ENCODE measurements at places on chromosomes 7 and 10.

- DNase-seq = no peak
Measured at GRCh38 chr10:12869427-12869826, 132.1 kb downstream of the CCDC3 start.

GRCh38 chr7:104895522-104896236 is 118.3 kb upstream of the KMT2E start:
- DNase-seq = no peak

- DNase-seq = no peak
Measured at GRCh38 chr10:31120961-31121685, 89.5 kb upstream of the ZNF438 start.

- no peak for DNase-seq
Measured at GRCh38 chr10:123269017-123269552, 114.9 kb downstream of the BUB3 start.

- DNase-seq = no peak
Measured at GRCh38 chr7:46143421-46143820, 222.3 kb upstream of the IGFBP3 start.

- no peak for DNase-seq
Measured at GRCh38 chr10:132507409-132507955, 30.1 kb upstream of the INPP5A start.

DNA sequence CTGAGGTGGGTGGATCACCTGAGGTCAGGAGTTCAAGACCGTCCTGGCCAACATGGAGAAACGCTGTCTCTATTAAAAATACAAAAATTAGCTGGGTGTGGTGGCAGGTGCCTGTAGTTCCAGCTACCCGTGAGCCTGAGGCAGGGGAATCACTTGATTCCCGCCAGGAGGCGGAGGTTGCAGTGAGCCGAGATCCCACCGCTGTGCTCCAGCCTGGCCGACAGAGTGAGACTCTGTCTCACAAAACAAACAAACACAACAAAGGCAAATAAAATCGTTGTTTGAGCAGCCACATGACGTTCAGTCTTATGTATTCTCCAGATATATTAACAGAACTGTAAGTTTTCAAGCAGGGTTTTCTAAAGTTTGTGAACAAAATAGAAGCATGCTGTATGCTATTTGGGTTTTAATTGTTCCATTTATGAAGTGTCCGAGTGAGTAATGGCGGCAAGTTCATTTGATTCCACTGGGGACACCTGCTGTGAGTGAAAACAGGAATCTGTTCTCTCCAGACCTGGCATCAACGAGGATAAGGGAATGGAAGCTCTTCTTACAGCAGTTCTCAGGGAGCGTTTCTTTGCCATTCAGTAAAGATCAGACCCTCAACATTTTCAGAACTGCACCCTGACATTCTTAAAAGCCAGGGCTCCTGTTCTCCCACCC is 122.5 kb upstream of the PITRM1 start:
- DNase-seq = no peak

- DNase-seq = no peak
Measured at GRCh38 chr10:33876584-33877400, 542.3 kb upstream of the NRP1 start.

DNA sequence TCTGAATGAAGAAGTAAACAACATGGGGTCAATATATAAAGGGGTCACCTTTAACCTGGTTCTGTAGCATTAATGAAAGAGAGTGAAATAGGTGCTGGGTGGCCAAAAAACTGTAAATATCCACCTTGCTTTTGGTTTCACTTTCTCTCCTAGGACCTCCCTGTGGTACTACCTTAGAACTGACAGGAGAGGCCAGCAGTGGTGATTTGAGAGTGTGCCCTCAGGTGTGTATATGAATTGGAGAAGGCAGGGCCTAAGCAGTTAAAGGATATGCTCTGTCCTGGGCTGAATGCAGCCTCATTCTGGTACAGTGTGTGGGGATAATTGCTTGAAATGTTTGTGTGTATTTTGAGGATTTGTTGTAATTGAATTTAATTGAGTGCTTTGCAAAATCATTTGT is 62.0 kb downstream of the BBS9 start:
- no peak for DNase-seq

DNA sequence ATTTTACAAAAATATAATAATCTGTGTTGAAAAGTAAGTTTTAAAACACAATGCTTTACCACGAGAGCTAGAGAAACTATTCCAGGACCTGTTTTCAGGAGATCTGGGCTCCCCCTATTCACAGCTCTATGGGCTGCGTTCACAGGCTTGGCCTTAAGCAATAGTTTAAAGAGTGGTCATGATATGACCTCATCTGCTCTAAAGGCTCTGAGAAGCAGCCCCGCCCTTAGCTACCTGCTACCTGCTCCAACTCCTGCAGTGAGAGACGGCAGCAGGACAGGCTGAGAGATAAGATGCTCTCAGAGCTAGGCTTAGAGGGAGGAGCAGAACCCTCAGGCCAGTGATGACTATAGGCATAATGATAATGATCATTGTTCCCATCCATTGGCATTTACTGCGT is 12.6 kb downstream of the ALOX5 start:
- DNase-seq = no peak

DNA sequence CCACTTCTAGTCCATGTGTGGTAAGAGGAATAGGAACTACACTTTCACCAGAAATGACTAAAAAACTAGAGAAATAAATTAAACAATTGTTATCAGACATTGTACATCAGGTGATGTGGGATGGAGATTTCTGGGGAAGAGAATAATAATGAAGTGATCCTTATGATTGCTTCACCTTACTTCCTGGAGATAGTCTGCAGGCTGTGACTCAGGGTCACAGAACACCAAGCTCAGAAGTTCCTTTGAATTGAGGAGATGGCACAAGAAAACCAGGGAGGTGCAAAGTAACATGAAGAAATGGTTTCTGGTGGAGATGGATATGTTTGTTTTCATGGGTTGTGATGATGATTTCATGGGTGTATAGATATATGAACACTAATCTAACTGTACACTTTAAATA is 44.5 kb downstream of the ZWINT start:
- DNase-seq = no peak

GRCh38 chr10:21452203-21452602 is 73.3 kb downstream of the SKIDA1 start:
- DNase-seq = no peak

GRCh38 chr10:25026463-25026862 is 10.1 kb downstream of the THNSL1 start:
- DNase-seq = no peak

DNA sequence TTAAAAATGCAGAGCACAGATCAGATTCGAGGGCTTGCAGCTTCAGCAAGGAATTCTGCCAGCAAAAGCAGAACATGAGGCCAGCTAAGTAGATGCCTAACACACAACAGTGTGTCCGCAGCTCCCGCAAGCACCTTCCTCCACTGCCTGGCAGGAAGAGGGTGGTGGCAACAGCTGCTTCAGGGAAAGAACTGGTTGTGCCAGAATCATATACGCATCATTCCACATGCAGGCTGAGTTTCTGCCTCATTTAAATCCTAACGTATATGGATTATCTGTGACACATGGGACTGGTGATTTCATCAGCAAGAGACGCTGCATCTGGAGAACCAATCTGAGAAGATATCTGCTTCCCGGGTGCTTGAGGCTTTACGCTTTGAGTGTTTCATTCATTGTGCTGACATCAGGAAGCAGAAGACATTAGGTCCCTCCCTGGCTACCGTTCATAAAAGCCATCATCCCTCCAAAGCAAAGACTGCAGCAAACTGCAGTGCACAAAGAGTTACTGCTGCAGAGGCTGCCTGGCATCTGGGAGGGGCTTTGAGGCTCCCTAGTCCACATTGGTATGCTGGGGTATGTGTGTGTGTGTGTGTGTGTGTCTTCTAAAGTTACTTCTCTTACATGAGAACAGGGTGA is 78.8 kb downstream of the FAM13C start:
- no peak for DNase-seq

GRCh38 chr10:11354823-11355222 is 256.6 kb downstream of the USP6NL start:
- DNase-seq = no peak

DNA sequence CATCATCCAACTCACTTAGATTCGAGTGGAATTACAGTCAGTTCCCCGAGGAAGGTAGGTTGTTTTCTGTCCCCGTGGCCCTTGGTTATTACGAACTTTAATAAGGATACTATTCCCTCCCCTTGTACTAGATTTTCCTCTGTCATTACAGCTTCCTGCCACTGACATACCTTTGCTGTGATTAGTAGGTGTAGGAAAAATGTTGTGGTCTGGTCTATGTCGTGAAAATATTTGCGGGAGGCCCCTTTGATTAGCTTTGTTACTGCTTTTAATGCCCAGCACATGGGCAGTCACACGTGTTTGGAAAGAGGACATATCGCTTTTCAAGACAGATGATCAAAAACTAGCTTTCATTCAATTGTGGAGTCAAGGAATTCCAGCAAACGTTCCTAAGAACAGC is 92.2 kb downstream of the GATA3 start:
- DNase-seq = no peak

DNA sequence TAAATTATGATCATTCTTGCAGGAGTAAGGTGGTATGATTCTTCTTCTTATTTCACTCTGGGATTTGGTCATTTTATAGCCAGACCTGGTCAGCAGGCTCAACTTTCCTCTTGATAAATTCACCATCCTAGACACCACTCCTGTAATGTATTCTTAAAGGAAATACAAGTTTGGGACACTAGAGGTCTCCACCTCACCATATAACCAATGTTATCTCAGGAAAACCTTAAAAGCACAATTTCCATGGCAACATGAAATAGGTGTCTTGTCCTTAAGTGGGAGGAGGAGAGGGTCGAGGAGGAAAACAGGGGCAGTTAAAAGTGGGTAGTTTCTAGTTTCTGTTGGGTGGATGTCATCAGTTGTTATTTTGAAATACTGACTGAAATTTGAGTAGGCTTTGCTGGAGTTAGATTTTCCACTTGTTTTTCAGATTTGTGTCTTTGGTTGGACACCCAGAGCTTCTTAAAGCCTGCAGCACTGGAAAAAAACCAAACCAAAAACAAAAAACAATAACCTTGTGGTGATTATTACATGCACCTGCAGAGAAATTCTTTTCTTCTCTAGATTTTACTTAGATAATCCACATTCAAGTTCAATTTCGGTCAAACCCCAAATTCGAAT is 163.1 kb downstream of the PRKCQ start:
- no peak for DNase-seq

DNA sequence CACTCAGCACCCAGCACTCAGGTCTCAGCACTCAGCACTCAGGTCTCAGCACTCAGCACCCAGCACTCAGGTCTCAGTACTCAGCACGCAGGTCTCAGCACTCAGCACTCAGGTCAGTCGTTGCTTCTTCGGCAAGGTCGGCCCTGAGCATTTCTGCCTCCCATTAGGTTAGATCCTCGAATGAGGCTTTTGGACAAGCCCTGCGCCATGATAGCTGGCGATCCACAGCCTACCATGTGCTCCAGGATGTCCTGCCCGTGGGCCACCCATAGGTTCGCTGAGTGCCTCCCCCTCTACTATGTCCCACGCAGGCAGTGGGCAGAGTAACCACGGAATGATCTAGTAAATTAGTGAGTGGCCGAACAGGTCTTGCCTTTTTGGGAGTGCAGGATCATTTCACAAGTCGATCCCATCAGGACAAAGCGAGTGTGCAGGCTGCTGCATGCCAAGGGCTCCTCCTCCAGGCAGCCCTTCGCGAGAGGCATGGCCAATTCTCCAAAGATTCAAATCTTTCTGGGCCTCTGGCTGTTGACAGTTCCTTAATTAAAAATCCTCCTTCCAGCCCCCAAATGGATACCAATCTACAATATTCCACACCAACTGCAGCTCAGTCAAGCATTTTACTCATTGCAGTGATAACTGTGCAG is 206.3 kb downstream of the ADARB2 start:
- no peak for DNase-seq

DNA sequence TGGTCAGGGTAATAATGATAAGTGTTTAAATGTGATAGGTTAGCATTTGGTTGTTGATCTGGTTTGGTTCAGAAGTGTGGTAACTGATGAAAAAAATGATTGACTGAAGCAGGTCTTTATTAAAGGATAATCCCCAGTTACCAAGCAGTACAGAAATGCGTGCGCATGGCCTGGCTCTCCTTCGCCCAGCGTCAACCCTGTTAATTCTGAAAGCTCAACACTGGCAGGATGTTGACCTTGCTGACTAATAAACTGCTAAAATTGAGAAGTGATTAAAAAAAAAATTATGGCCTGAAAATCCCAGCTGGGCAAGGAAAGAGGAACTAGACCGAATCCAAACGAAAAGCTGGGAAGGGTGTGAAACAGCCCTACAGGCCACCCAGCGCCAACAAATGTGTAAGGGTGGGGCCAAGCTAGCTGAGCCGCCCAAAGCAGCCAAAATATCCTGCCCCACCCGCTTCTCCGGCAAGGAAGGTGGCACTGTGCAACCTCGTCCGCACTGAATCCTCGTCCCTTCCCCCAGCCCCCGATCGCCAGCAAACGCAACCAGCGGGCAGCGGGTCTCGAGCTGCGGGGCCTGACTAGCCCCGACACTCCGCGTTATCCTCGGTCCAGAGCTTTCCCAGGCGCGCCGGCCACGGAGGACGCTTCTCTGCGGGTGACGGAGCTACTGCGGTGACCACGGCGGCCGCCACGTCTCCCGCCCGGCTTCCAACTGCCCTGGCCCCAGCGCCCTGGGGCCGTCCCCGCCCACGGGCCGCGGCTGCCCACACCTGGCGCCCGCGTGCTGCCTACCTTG is 561 bp downstream of the SHTN1 start:
- DNase-seq = no peak

DNA sequence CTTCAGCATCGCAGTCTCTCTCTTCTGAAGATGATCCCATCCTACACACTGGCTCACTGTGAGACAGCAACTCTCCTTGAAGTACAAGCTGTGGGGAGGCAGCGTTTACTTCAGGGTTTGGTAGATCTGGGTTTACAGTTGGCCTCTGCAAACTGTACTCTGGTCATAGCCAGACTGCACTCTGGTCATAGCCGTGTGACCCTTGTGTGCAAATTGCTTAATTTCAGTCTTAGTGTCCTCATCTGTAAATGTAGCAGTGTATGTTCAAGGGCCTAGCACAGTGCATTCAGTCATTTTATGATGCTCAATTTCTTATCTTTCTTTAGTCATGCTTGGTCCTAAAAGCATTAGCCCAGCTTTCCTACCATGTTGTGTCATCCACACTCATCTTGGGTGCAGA is 188.2 kb downstream of the LRMDA start:
- no peak for DNase-seq

DNA sequence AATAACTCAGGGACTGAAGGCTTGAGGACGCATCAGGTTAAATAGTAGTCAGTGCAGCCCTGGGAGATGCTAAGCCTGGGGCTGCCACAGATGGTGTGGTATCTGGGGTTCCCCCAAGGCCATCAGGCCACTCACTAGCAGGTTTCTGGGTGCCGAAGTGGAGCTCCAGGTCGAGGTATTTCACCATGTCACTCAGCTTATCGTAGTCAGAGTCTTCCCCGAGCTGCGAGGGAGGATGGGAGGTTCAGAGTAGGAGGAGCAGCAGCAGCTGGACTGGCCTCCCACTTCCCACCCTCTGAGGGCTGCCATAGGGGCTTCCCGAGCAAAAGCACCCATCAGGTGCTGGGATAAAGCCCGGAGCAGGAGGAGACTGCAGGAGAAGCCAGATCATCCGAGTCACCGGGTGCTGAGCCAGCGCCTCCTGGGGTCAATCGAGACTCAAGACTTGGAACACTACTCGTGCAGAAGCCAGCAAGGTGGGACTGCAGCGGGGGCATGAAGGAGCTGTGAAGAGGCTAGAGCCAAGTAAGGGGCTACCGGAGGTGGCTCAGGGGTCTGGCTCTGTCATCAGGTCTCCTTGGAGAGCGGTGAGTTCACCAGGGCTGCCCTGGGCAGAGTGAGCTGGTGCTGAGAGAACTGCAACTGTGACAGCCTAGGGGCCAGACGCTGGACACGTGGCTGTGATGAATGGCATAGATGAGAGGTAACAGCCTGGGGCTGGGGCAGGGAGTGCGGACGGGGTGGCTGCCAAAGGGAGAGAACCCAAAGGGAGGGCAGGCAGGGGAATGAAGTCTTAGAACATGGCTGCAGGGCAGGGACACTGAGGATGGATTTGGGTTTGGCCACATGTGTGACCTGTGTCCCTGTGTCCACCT is 45.3 kb downstream of the GRID2IP start:
- no peak for DNase-seq

Data from stimulated activated CD8-positive, alpha-beta memory T cell treated with anti-CD3 and anti-CD28 coated beads, Interleukin-12 subunit alpha, Interleukin-12 subunit beta, amount 100 ng/mL, for 1 hour (primary cell).